ENCODE measurements at places on chromosomes 3 and 15. TPM values are rescaled to one million over a fixed set of nuclear protein-coding genes. Genes with fewer than 3 reads are reported as not detected.

DNA sequence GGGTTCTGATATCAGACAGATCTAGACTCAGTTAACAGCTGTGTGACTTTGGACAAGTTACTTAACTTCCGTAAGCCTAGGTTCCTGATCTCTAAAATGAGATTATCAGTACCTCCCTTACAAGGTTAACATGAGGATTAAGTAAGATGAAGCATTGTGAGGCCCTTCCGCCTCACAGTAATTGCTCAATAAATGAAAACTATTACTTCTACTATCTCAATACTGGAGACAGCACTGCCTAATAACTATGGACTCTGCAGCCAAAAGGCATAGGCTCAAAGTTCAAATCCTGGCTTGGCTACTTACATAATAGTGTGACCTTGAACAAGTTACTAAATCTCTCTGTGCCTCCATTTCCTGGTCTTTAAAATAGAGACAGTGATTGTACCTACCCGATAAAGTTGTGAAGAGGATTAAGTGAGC, 82.0 kb upstream of the ATP11B start:
- DNase-seq = no peak

DNA sequence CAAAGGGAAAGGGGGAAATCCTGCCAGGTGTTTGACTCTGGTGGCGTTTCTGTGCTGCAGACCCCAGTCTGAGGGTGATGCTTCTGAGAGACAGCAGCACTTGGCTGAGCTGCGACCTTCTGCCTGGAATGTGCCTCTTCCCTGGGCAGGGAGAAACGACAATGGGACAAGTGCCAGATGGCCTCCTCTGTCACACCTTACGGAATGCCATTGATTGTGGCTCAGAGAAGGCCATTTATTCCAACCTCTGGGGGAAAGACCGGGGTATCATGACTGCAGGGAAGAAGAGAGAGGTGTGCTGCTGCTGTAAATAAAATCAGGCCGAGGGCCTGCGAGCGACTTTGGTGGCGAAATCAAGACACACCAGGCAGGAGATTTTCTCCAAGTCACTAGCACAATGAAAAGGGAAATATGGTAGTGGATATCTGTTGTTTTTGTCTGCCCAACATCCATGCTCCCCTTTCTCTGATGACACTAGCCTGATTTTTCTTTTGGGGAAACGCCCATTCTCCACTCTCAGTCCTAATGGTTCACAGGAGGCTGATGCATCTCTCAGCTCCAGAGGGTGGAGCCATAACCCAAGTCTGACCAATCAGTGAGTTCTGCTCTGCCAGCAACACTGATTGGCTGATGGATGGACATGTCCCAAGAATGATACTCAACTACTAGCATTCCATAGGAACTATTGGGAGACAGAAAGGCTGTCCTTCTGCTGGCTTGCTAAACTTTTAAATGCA, 336.1 kb downstream of the FOXP1 start:
- DNase-seq = no peak

Gene MCF2L2
- polyA plus RNA-seq = not detected

Gene GRM7
- polyA plus RNA-seq = not detected
